ENCODE measurements at places on chromosomes 4 and X. TPM values are rescaled to one million over a fixed set of nuclear protein-coding genes. Genes with fewer than 3 reads are reported as not detected.

Gene LEF1
- total RNA-seq = 77.0 TPM

Gene HOPX
- total RNA-seq = 60.2 TPM

Gene IL2RG
- 366 TPM for total RNA-seq

Gene ADH1C
- total RNA-seq = not detected

GRCh38 chr4:125624951-125625350 lies 310.2 kb downstream of the FAT4 start:
- DNase-seq = no peak

- DNase-seq = no peak
Observed at GRCh38 chrX:73448379-73448778, 1.5 kb downstream of the CDX4 start.

GRCh38 chr4:54961357-54961975 lies 163.9 kb downstream of the KDR start:
- no peak for DNase-seq

DNA sequence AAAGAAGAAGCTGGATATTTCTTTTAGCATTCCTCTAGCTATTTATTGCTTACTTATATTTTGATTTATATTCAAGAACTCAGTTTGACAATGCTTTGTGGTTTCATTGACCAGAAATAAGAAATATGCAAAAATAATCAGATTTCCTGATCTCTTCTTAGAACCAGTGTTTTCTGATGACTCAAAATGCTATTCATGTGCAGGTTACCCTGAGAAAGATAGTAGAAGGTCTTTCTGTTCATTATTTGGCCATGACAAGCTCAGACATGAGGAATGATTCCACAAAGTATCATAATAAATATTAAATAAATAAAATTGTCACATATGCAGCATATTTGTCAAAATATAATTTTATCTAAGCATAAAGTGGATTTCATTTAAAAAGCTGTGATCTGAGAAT lies 24.1 kb downstream of the ADH7 start:
- no peak for DNase-seq

DNA sequence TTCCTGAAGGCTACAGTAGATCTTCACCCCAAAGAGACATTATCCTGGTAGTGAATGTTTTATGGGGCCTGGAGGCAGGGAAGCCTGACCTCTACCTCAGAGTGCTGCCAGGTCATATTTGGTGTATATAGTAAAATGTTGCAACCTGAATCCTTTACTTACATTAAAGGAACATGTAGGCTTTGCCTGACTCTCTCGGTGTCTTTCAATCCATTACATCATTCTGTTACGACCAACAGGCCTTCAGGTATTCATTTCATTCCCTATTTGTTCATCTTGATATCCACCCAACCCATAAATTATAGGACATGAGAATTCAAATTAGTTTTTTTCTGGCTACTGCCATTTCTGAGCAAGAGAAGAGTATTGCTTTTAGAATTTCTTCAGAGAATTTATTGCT lies 116.5 kb downstream of the CFAP299 start:
- DNase-seq = no peak

DNA sequence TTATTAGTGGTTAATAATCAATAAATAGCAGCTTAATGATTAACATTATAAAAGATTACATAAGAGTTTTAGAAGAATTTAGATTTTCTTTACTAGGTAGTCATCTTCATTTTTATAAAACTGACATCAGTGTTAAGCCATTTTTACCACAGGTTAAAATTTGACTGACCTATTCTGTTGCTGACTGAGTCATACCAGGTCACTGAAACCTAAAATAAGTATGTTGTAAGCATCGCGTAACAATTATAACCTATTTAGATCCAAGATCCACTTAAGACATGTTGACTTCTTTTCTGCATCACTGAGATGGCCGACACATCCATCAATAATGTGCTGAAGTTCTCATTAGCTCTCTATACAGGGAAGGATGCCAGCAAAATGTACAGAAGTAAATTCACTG lies 36.7 kb downstream of the ARX start:
- DNase-seq = no peak

DNA sequence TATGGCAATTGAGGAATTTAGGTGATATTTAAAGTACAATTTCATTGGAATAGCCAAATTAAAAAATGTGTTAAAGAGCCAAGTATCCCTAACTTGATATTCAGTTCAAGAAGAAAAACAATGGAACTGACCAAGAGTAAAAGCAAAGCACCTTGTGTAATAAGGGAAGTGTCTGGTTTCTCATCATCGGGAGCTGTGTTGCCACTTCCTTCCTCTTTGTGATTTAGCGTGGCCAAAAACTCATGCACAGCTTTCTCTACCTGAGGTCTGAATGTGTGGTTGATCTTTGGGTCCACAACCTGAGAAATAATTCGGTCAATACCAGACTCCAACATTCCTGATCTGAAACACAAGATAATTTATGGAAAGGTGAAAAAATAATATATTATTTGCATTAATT lies 12.4 kb downstream of the BOD1L1 start:
- DNase-seq = no peak

All from activated T-helper 2 cell treated with anti-CD3 and anti-CD28 coated beads, Interferon-gamma antibody, Interleukin-2, Interleukin-4, amounts not matched to agents 10 μg/mL and 5 μg/mL and 100 μg/mL, durations not matched to agents 14 hours and 24 hours and 36 hours (primary cell).